ENCODE measurements at places on chromosomes 4 and X.

DNA sequence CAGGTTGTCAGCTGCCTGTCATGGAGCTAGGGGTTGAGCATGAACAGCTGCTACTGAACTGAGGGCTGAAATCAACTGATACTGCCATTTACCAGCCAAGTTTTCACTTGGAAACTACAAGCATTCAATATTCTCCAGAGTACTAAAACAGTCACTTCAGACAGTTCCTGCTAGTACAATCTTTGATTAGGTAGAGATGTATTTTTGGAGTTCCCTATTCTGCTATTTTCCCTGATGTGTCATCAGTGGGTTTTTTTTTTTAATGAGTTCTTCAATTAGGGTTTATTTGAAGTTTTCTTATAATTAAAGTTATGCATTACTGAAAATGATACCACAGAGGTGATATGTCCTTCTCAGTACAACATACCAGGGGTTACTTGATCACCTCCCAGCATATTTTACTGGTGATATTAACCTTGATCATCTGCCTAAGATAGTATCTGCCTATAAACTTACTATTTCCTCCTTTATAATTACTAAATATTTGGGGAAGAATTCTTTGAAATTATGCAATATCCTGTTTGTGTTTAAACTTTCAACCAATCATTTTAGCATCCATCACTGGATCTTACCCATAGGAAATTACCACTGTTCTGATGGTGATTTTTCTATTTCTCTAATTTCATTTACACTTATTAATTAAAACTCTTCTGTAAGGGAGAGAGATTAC, 13.6 kb downstream of the PDCL2 start:
- no peaks in the 10 kb centered on the region for H3K4me1 ChIP-seq
- H3K4me3 ChIP-seq: no peak overlapping the region
- H3K36me3 ChIP-seq: no peaks in the 10 kb centered on the region
- DNase-seq: no peak
- no peaks in the 10 kb centered on the region for H3K27me3 ChIP-seq

DNA sequence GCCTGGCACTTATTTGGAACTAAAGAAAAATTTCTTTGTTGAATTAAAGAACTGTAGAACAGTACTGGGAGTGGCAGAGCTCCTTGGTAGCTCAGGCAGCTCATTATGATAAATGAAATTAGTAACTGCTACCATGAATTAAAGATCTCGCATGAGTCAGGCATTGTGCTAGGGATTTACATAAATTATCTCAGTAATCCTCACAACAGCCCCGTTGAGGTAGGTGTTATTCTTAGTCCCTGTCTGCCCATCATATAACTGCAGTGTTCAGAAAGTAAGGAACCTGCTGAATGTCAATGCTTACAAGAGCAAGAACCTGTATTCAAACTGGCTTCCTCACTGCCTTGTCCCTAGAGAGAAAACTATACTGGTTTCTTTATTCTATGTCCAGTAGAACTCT, 108.3 kb downstream of the NLGN4X start:
- no peaks in the 10 kb centered on the region for H3K27me3 ChIP-seq
- H3K4me3 ChIP-seq: no peak overlapping the region
- no peak overlapping the region for H3K27ac ChIP-seq
- no peaks in the 10 kb centered on the region for H3K36me3 ChIP-seq

- H3K36me3 ChIP-seq: peaks cover 7% of the 10 kb centered on the region
- no peak for DNase-seq
- no peak overlapping the region for H3K4me3 ChIP-seq
- H3K27me3 ChIP-seq: no peaks in the 10 kb centered on the region
- no peak overlapping the region for H3K27ac ChIP-seq
- H3K4me1 ChIP-seq: no peaks in the 10 kb centered on the region
Observed at GRCh38 chr4:105126311-105127169, 20.1 kb upstream of the TET2 start.

- H3K36me3 ChIP-seq: no peaks in the 10 kb centered on the region
- peak; percentile 10 for DNase-seq
- no peak overlapping the region for H3K27ac ChIP-seq
- H3K4me1 ChIP-seq: no peaks in the 10 kb centered on the region
- H3K27me3 ChIP-seq: no peaks in the 10 kb centered on the region
Observed at GRCh38 chrX:125150231-125150630, 169.4 kb upstream of the TEX13C start.

GRCh38 chr4:187075514-187075913, 351.9 kb upstream of the FAT1 start:
- no peak overlapping the region for H3K4me3 ChIP-seq
- no peaks in the 10 kb centered on the region for H3K4me1 ChIP-seq
- H3K27me3 ChIP-seq: no peaks in the 10 kb centered on the region
- H3K27ac ChIP-seq: no peak overlapping the region

DNA sequence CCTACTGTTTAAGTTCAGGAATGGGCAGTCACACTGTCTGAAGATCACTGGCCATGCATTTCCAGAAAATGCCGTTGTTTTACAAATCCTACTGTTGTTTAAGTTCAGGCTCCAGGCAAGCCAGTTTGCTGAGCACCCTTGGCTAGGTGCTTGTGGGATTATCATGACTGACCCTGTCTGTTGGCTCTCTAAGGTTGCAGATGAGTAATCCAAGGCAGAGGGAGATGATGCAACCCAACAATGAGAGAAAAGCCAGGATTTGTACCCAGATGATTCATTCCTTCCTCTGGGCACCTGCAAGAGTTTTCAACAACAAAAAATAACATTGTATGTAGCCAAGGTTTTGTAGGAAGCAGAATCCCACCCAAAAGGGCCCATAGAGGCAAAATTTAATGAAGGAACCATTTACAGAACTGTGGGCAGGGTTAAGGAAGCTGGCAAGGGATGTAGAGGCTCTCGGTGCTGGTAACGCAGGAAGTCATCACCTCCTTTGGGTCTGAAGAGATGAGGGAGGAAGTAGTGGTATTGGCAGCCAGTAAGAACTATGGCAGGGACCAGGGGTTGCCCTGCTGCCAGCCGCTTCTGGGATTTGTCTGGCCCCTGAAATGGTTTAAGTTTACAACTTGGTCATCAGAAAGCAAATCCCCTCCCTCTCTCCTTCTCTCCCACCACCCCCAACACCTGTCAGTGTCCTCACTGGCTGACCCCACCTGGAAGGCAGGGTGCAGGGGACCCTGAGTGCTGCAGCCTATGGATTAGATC, 54.8 kb downstream of the MSX1 start:
- H3K4me1 ChIP-seq: peaks cover 15% of the 10 kb centered on the region
- H3K4me3 ChIP-seq: no peak overlapping the region
- H3K36me3 ChIP-seq: no peaks in the 10 kb centered on the region
- H3K27me3 ChIP-seq: no peaks in the 10 kb centered on the region

- H3K4me1 ChIP-seq: peaks cover 14% of the 10 kb centered on the region
- no peak overlapping the region for H3K27ac ChIP-seq
- no peak overlapping the region for H3K4me3 ChIP-seq
- H3K27me3 ChIP-seq: no peaks in the 10 kb centered on the region
- no peak for DNase-seq
Observed at GRCh38 chr4:2813446-2814405, 20.8 kb downstream of the SH3BP2 start.

GRCh38 chr4:66108898-66109297, 438.6 kb upstream of the EPHA5 start:
- H3K4me3 ChIP-seq: no peak overlapping the region

DNA sequence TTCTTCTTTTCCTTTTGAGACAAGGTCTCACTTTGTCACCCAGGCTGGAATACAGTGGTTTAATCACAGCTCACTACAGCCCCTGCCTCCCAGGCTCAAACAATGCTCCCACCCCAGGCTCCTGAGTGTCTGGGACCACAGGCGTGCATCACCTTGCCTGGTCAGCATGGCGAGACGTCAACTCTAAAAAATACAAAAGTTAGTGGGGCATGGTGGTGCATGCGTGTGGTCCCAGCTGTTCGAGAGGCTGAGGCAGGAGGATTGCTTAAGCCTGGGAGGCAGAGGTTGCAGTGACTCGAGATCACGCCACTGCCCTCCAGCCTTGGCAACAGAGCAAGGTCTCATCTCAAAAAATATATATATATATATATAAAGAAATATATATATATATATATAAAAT, 242.4 kb downstream of the SHOX start:
- no peaks in the 10 kb centered on the region for H3K36me3 ChIP-seq
- H3K27me3 ChIP-seq: no peaks in the 10 kb centered on the region
- no peak for DNase-seq

DNA sequence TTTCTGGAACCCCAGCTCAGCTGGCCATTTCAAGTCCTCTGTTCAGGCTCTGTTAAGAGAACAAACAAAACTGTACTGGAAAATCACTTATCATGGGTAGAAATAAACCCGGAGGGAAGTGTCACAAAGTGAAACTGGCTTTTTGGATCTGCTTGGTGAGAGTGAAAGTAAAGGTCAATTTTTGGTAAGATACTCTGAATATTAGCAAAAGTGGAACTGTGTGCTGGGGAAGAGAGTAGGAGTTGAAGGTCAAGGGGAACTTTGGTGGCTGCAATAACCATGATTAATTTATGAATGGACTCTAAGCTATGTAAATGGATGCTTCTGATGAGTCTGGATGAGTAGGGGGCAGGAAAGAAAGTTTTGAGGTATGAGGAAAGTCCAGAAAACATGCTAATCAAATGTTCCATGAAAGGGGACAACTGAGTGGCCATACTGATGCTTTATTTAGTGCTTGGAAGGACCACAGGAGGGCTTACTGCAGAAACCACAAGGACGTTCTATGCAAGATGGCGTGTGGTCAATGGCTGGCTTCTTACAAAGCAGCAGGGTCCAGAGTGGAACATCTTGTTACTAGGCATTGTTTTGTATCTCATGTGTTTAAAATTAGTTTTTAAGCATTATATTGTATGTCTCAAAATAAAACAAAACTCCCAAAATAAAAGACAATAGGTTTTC, 36.8 kb upstream of the TNIP3 start:
- no peak for DNase-seq
- H3K36me3 ChIP-seq: no peaks in the 10 kb centered on the region
- H3K27ac ChIP-seq: no peak overlapping the region
- H3K4me1 ChIP-seq: peaks cover 6% of the 10 kb centered on the region
- no peaks in the 10 kb centered on the region for H3K27me3 ChIP-seq

DNA sequence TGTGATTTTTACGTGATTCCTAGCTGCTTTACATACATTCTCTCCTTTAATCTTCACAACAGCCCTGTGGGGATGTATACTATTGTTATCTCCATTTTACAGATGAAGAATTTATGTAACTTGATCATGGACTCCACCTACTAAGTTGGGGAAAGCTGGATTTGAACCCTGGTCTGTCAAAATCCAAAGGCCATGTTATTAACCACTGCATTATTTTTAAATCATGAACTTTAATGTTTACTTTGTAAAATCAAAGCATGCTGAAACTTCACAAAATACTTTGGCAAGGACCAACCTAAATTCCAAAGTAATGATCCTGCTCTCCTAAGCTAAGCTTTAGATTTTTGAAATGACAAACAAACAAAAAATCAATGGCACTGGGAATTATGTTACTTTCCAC, 26.1 kb downstream of the FAM47E start:
- no peaks in the 10 kb centered on the region for H3K4me1 ChIP-seq
- no peaks in the 10 kb centered on the region for H3K27me3 ChIP-seq
- H3K4me3 ChIP-seq: no peak overlapping the region
- H3K36me3 ChIP-seq: no peaks in the 10 kb centered on the region

- H3K27ac ChIP-seq: no peak overlapping the region
- no peaks in the 10 kb centered on the region for H3K4me1 ChIP-seq
- H3K36me3 ChIP-seq: no peaks in the 10 kb centered on the region
- peak; percentile 33 for DNase-seq
- H3K4me3 ChIP-seq: no peak overlapping the region
- peaks cover 33% of the 10 kb centered on the region for H3K27me3 ChIP-seq
Observed at GRCh38 chrX:98203800-98204199, 1320.1 kb downstream of the RPA4 start.

DNA sequence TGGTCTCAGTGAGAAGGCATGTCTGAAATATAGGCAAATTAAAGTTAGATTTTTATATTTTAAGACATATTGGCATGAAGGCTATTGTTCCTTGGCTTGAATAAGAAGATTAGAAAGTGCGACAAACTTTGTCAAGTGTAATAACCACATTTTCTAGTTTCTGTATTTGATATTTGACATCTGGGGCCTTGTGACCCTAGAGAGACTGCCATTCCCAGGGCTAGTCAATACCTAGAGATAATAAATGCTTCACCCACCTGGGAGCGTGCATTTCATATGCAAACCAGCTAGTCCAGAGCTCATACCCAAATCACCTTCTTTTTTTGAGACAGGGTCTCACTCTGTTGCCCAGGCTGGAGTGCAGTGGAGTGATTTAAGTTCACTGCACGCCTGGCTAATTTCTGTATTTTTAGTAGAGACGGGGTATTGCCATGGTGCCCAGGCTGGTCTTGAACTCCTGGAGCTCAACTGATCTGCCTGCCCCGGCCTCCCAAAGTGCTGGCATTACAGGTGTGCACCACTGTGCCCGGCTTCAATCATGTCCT, 62.6 kb downstream of the COQ2 start:
- peak overlapping the region; percentile 46 for H3K27ac ChIP-seq
- no peak for DNase-seq

- no peaks in the 10 kb centered on the region for H3K27me3 ChIP-seq
- H3K4me3 ChIP-seq: no peak overlapping the region
- peaks cover 6% of the 10 kb centered on the region for H3K4me1 ChIP-seq
- peaks cover 68% of the 10 kb centered on the region for H3K36me3 ChIP-seq
- H3K27ac ChIP-seq: no peak overlapping the region
Observed at GRCh38 chr4:1234309-1234695, 14.6 kb downstream of the CTBP1 start.

DNA sequence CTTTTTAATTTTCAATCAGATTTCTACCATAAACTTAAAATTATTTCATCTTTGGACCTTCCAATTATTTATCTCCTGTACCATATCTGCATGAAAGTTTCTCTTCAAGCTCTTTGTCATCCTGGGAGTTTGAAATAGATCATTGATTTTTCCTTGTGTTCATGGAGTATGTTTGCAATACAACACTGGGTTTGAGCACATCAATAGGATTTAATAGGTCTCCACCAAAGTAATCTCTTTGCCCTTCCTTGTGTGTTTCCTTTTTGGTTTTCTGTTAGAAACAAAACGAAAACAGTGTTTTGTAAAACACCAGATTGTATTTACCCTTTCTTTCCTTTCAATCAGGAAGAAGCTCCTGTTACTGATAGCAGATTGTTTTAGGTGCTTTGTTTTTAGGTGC, 11.9 kb downstream of the FMR1 start:
- H3K36me3 ChIP-seq: no peaks in the 10 kb centered on the region
- no peaks in the 10 kb centered on the region for H3K4me1 ChIP-seq
- no peaks in the 10 kb centered on the region for H3K27me3 ChIP-seq
- H3K27ac ChIP-seq: no peak overlapping the region
- no peak overlapping the region for H3K4me3 ChIP-seq
- DNase-seq: no peak

GRCh38 chr4:31370866-31371465, 650.8 kb downstream of the PCDH7 start:
- peak; percentile 73 for DNase-seq
- no peaks in the 10 kb centered on the region for H3K36me3 ChIP-seq
- no peaks in the 10 kb centered on the region for H3K4me1 ChIP-seq
- H3K27ac ChIP-seq: no peak overlapping the region

All from MCF 10A (cell line).